Osteoblast (primary cell): ENCODE measurements at places on chromosomes 6 and 20. TPM values are rescaled to one million over a fixed set of nuclear protein-coding genes. Genes with fewer than 3 reads are reported as not detected.

GRCh38 chr6:170376386-170377043 lies 70.0 kb downstream of the FAM120B start:
- DNase-seq = no peak
- H3K27me3 ChIP-seq = no peaks in the 10 kb centered on the region
- H3K27ac ChIP-seq = no peak overlapping the region
- no peaks in the 10 kb centered on the region for H3K36me3 ChIP-seq
- H3K4me3 ChIP-seq = no peak overlapping the region

GRCh38 chr20:40536808-40537207 lies 152.2 kb downstream of the MAFB start:
- no peak for DNase-seq
- no peaks in the 10 kb centered on the region for H3K36me3 ChIP-seq
- H3K27me3 ChIP-seq = peaks cover 7% of the 10 kb centered on the region
- H3K4me3 ChIP-seq = no peak overlapping the region

DNA sequence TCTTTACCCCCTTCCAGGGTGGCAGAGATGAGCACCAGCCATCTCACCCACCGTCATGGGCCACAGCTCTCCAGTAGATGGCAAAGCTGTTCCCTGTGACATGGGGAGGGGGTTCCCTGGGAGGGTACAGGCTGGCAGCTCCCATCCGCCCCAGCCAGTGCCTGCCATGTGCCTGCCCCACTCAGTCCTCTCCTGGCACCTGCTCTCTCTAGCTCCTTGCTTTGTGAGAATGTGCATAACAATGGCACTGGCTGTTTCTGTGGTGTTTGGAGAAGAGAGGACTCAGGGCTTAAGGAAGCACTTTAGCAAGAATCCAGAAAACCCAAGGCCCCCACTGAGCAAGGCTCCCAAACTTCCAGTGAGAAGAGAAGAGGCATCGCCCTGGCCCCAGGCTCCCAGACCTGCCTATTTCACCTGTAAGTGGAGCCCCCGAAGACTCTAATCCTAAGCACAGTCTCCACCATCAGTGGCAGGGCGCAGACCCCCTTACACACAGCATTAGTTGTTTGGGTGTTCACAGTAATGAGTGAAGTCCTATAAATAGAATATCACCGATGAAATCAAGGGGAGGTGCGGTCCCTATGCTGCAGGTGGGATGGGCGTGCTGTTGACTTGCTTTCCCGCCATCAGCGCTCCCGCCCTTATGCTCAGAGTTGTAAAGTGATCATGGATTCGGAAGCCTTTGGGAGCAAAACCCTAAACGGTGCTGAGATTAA lies 110.2 kb downstream of the AGPAT4 start:
- H3K36me3 ChIP-seq = no peaks in the 10 kb centered on the region
- peaks cover 19% of the 10 kb centered on the region for H3K4me1 ChIP-seq
- no peak for DNase-seq
- no peaks in the 10 kb centered on the region for H3K27me3 ChIP-seq
- H3K27ac ChIP-seq = no peak overlapping the region

DNA sequence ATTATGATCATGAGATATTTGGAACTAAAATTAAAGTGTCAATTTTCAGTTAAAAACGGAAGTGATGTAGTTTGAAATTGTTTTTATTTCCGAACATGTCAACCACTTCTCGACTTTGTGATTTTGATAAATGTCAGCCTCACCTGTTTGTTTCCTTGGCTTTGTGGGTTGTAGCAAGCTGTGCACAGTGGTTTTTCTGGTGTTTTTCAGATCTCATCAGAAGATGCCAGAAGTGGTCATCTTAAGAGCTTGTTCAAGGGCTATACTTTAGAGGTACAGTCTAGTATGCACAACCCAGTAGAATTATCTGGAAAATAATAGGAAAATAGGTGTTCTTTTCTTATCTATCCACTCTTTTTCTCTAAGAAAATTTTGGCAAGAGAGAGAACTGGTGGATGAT lies 134.0 kb downstream of the GRIK2 start:
- H3K4me1 ChIP-seq = no peaks in the 10 kb centered on the region
- no peak overlapping the region for H3K4me3 ChIP-seq
- H3K27ac ChIP-seq = no peak overlapping the region
- H3K27me3 ChIP-seq = no peaks in the 10 kb centered on the region

GRCh38 chr6:47854971-47855370 lies 73.1 kb downstream of the OPN5 start:
- H3K4me3 ChIP-seq = no peak overlapping the region
- H3K36me3 ChIP-seq = no peaks in the 10 kb centered on the region
- no peaks in the 10 kb centered on the region for H3K27me3 ChIP-seq
- no peak overlapping the region for H3K27ac ChIP-seq
- DNase-seq = no peak

Gene TXNDC5
- total RNA-seq = 189 and 344 TPM in 2 replicates

Gene SPTLC3
- 14.8 and 15.9 TPM in 2 replicates for total RNA-seq
